ENCODE measurements at places on chromosomes 3 and 15. TPM values are rescaled to one million over a fixed set of nuclear protein-coding genes. Genes with fewer than 3 reads are reported as not detected.

Gene HIGD2B
- total RNA-seq = 0.07 TPM

Gene MST1R
- 1.0 TPM for total RNA-seq

Gene BCL2A1
- 2.1 TPM for total RNA-seq

Gene ACSBG1
- total RNA-seq = not detected

Gene FBXL22
- total RNA-seq = 0.11 TPM

Gene POLR2H
- total RNA-seq = 106 TPM

Gene CPA3
- 13.2 TPM for total RNA-seq

Gene DPPA4
- not detected for total RNA-seq

Gene RETNLB
- not detected for total RNA-seq

Gene ARPIN
- 13.0 TPM for total RNA-seq

Gene SPATA12
- total RNA-seq = 0.04 TPM

Data from pulmonary artery endothelial cell (primary cell).